ENCODE measurements at places on chromosomes 5 and 9. TPM values are rescaled to one million over a fixed set of nuclear protein-coding genes. Genes with fewer than 3 reads are reported as not detected.
A peak's percentile ranks its signal among the peaks of the same experiment; 100 is the strongest.

DNA sequence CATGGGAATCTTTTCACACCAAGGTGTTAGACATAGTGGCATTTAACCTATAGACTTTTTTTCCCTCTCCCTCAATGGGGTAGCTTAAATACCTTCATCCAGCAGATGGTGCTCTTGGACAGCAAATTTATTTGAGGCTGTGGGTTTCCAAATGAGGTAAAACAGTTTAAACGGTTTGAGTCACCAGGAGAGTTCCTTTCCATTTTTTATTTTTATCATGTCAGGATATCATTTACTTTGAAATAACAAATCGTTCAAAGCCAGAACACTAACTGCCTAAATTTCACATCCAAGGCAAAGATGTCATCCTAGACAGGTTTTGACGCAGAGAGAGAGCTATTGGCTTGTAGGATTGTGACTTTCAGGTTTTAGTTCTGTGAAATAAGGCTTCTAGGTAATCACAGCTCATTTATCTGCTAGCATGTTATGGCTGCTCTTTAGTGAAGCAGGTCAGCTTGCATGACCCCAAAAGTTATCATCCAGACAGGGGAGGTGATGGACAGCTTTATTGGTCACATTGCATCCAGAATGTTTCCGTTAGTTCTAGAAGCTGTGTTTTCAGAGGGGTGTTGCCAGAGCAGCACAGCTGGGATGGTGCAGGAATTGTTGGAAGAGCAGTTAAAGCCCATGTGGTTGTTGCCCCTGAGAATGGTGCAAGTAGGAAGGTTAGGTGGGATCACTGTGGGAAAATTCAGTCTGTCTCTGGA is 69.8 kb downstream of the KDM4C start:
- no peak for DNase-seq

DNA sequence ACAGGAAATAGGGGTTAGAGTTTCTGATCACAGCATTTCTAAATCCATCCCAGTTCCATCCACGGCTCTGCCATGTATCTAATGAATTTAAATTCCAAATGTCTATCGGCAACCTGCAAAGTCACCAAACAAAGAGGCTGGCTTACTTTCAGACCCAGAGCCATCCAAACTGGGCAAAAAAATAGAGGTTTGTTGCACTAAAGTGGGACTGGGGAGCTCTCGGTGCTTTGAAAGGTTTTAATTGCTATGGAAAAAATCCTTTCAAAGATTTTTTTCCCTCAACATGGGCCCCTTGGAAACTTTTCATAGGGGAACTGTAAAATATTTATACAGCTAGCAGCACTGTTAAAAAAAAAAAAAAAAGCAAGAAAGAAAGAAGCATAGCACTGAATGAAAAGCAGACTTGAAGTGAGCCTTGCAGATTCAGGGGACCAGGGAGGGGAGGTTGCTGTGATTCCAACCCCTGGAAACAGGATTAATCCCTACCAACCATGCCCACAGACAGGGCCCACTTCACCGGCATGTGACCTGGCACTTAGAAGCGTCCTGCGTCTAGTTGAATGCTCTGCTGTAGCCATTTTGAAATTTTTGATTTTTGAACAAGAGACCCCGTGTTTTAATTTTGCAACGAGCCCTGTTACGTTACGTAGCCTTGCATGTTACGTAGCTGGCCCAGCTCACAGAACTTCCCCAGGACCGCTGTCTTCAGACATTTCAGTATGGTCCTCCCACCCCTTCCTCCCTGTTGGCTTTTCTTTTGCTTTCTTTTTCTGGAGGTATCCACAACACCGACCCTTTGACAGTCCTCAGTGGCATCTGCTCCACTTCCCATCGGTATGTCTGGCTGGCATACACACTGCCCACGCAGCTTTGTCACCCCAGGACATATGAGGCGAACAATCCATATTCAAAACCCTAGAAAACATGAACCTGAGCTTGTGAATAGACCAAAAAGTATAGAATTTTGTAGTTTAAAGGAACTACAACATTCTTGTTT is 105.3 kb upstream of the NFIB start:
- DNase-seq = no peak

GRCh38 chr5:141691286-141691866 is 9.3 kb upstream of the ARAP3 start:
- no peak for DNase-seq

GRCh38 chr5:177303925-177304391 is 359 bp downstream of the PRELID1 start:
- no peak for DNase-seq

- no peak for DNase-seq
Observed at GRCh38 chr9:8823131-8823895, 1023.7 kb upstream of the DMAC1 start.

Gene SURF1
- 11.1 TPM for total RNA-seq

DNA sequence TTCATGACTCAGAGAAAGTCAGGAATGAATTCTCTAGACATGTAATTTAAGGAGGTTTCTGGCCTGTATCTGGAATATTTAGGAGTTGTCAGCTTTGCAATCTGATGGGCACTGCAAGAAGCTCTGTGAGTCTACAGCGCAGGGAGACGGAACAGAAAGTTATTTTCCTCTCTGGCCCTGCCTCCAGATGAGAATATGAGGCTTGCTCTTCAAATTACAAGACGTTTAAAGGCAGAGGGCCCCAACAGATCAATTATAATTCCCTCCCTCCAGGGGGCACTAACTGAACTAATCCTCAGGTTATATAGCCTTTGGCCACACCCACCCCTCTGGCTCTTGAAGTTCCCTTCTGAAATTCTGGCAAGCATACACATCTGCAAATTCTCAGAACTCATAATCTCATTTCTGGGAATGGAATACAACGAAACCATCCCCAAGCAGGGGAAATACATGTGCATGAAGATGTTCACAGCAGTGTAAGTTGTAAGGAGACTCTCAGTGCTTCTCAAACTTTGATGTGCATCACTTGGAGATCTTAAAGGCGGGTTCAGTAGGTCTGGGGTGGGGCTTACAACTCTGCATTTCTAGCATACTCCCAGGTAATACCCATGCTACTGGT is 307.6 kb downstream of the CWC27 start:
- DNase-seq = no peak

- DNase-seq = no peak
Observed at GRCh38 chr9:129280623-129281271, 102.7 kb upstream of the IER5L start.

DNA sequence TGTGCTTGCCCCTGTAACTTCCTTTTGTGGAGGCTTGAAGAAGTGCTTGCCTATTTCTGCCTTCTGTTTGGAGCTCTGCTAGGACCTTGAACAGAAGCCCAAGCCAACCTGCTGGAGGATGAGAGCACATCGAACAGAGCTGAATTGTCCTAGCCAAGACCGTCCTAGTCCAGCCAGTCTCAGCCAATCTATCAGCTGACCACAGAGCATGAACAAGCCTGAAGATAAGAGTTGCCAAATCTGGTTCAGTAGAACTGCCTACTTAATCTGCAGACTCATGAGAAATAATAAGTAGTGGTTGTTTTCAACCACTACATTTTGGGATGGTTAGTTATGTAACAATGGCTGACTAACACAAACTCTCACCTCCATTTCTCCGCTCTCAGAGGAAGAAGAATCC is 4.4 kb upstream of the SNX2 start:
- DNase-seq = no peak

GRCh38 chr9:133075925-133076630 is 14.3 kb downstream of the CEL start:
- DNase-seq = no peak

Gene SLC44A1
- 54.9 TPM for total RNA-seq

DNA sequence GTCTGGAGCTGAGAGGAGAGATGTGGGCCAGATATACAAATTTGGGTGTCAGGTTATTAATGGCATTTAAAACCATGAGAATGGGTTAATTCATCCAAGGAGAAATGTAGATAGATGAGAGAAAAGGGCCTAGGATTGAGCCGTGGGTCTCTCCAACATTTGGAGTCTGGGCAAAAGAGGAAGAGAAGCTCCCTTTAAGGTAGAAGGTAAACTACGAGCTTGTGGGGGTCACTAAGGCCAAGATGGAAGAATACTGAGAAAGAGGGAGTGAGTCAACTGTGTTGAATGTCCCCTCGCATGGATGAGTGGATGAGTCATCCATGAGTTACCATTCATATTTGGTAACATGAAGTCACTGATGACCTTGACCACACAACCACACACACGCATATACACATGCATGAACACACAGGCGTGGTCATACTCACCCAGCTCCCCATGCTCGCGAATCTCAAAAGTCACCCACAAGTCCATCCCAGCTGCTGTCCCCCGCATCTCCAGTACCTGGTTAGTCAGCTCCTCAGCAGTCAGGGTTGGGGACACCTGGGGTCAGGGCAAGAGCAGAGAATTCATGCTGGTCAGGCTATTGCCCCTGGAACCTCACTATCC is 6.8 kb upstream of the FCHSD1 start:
- no peak for DNase-seq

DNA sequence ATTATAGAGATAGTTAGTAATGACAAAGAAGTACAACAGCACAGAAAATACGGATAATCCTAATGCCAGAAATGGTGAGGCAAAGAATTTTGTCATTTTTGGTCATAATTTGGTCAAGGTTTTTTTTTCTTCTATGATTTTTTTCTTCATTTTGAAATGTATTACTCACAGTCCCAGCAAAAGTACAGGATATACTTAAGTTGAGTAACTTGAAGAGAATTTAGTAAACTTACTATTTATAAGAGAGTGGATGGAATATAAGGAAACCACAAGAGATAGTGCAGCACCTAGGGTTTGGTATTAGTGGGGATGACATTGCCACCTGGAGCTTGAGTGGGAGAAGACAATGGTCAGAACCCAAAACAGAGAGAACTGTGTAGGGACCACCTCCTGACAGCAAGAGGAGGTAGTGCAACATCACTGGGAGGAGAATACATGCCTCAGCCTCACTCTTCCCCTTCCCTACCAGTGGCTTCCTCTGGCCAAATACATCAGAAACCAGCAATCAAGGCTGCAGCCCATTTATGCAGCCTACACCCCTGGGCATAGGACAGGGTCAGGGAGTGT is 434.5 kb upstream of the TRPC7 start:
- no peak for DNase-seq

DNA sequence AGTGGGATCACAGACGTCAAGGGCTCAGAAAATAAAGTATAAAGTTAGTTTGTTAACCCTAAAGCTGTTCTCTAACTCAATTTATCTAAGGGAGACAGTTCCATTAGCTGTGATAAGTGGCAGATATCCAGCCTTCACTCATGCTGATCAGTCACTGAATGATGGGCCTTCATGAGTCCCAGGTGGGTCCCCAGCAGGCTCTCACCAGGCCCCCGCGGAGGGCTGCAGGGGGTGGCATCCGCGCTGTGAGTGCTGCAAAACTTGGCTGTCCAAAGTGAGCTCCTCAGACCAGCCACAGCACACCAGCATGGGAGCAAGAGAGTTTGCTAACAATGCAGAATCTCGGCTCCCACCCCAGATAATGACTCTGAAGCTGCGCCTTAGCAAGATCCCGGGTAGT is 187.2 kb downstream of the GNA14 start:
- DNase-seq = no peak

DNA sequence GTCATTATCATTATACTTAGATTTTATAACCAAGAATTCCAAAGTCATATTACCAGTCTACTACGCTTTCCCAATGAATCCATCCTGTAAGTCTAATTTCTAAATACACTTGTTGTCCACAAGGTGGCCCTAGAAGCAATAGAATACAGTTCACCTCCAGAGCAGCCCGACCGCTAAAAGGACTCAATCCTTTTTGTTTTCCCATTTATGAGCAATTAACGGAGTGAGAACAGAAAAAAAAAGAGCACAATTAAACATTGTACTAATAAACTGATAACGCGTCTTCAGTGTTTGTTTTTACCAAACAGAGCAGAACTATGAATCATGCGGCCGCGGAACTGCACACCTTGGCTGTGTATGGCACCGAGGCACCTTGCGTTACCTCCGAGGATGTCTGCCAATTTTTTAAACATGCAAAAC is 160.7 kb upstream of the DAPK1 start:
- peak; percentile 36 for DNase-seq

- DNase-seq = no peak
Observed at GRCh38 chr9:69147041-69147834, 26.8 kb upstream of the TJP2 start.

DNA sequence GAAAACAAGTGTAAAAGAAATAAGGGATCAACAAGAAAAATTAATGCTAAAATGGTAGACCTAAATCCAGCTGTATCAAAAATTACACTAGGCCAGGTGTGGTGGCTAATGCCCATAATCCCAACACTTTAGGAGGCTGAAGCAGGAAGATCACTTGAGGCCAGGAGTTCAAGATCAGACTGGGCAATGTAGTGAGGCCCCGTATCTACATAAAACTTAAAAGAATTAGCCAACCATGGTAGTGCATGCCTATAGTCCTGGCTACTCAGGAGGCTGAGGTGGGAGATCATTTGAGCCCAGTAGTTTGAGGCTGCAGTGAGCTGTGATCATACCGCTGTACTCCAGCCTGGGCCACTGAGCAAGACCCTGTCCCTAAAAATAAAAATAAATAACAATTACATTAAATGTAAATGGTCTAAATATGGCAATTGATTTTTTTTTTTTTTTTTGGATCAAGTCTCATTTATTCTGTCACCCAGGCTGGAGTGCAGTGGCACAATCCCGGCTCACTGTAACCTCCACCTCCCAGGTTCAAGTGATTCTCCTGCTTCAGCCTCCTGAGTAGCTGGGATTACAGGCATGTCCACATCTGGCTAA is 4.2 kb upstream of the FAM151B start:
- no peak for DNase-seq

Gene MAP1B
- total RNA-seq = 593 TPM

- no peak for DNase-seq
Observed at GRCh38 chr9:122214507-122214906, 14.2 kb downstream of the LHX6 start.

DNA sequence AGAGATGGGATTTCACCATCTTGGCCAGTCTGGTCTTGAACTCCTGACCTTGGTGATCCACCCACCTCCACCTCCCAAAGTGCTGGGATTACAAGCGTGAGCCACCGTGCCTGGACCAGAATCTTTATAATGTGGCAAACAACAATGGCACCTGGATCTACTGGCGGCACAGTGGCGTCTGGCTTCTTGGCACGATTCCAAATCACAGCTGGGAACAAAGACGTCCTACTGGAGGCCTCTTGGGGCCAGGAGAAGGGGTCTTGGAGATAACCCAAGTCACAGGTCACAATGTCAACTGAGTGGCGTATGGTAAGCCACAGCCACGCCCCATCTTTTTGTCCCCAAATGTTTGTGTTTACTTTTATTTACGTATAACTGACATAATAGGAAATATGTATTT is 77.8 kb upstream of the RAPGEF1 start:
- DNase-seq = no peak

Gene GABRG2
- 37.4 TPM for total RNA-seq

- no peak for DNase-seq
Observed at GRCh38 chr5:72115296-72115695, 8.0 kb downstream of the MAP1B start.

Gene PCDHGB1
- total RNA-seq = 7.8 TPM

DNA sequence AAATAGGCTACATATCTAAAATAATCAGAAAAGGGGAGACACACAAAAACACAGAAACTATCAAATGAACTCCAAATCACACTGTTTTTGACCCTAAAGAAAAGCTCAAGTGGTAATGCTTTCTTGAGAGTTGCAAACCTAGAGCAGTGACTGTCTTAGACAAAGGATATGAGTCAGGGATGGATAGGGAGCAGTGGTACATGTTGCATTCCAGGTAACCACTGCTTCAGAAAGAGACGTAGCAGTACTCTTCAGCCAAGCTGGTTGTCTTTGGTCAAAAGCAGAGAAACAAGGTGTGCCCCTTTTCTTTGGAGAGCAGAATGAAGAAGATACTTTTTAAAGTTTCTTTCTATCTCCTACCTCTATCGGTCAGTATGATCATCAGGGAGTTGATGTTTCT is 1003.6 kb downstream of the CDH9 start:
- no peak for DNase-seq
